Mucosa of gallbladder (tissue), 1 donor: ENCODE measurements at places on chromosomes 13 and 19. TPM values are rescaled to one million over a fixed set of nuclear protein-coding genes. Genes with fewer than 3 reads are reported as not detected.

Gene MYO16
- total RNA-seq: 0.20 TPM

Gene KLHL1
- not detected for total RNA-seq

Gene ZNF708
- 13.0 TPM for total RNA-seq

Gene PRSS57
- total RNA-seq: not detected

Gene ZBTB45
- 22.8 TPM for total RNA-seq

Gene ZSWIM4
- 11.2 TPM for total RNA-seq

Gene CHMP2A
- 154 TPM for total RNA-seq

Gene ZNF738
- 7.5 TPM for total RNA-seq

Gene NDUFA11
- total RNA-seq: 244 TPM

Gene KLK2
- not detected for total RNA-seq

Gene LILRA1
- total RNA-seq: 1.9 TPM

Gene URAD
- not detected for total RNA-seq

Gene HSD17B14
- 10.6 TPM for total RNA-seq

Gene UHRF1
- 4.5 TPM for total RNA-seq

Gene KCTD4
- 7.8 TPM for total RNA-seq
